ENCODE measurements at places on chromosomes 12 and 14.

GRCh38 chr14:75333606-75334548, 55.2 kb downstream of the FOS start:
- DNase-seq: no peak

DNA sequence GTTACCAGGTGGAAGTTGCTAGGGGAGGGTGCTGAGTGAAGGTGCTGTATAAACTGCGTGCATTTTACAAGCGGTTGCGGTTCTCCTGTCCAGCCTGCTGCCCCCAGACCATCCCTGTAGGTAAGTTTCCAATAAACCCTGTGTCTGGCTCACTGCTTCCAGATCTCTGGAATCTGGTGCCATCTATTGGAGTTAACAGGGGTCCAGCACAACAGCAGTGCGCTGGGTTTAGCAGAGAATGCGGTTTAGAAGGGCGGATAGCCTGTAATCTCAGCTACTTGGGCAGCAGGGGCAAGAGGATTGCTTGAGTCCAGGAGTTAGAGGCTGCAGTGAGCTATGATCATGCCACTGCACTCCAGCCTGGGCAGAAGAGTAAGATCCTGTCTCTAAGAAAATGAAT, 4.9 kb downstream of the AACS start:
- DNase-seq: no peak

- DNase-seq: no peak
Measured at GRCh38 chr12:52204931-52205505, 13.2 kb upstream of the KRT80 start.

- DNase-seq: no peak
Measured at GRCh38 chr14:105118646-105119407, 49.7 kb downstream of the JAG2 start.

GRCh38 chr12:100539202-100539601, 34.3 kb upstream of the GAS2L3 start:
- DNase-seq: no peak

Data from thoracic aorta (tissue), 2 donors.